ENCODE measurements at places on chromosomes 6 and 20.

DNA sequence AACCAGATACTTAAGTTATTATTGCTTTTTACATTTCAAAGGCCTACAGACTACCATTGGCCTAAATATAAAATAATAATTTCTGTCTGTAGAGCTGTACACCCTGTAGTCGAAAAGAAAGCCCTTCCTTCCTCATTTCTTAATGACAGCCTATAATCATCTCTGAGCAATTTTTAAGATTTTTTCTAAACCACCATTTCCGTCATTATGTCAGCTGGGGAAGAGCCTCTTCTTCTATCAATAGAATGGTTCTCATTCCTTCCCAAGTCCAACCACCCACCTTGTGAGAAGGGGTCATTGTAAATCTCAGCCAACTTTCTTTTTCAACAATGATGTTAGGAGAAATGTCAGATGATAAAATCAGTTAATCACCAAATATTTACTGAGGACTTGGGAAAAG, 91.8 kb downstream of the PLEKHG1 start:
- peak; percentile 83 for DNase-seq

DNA sequence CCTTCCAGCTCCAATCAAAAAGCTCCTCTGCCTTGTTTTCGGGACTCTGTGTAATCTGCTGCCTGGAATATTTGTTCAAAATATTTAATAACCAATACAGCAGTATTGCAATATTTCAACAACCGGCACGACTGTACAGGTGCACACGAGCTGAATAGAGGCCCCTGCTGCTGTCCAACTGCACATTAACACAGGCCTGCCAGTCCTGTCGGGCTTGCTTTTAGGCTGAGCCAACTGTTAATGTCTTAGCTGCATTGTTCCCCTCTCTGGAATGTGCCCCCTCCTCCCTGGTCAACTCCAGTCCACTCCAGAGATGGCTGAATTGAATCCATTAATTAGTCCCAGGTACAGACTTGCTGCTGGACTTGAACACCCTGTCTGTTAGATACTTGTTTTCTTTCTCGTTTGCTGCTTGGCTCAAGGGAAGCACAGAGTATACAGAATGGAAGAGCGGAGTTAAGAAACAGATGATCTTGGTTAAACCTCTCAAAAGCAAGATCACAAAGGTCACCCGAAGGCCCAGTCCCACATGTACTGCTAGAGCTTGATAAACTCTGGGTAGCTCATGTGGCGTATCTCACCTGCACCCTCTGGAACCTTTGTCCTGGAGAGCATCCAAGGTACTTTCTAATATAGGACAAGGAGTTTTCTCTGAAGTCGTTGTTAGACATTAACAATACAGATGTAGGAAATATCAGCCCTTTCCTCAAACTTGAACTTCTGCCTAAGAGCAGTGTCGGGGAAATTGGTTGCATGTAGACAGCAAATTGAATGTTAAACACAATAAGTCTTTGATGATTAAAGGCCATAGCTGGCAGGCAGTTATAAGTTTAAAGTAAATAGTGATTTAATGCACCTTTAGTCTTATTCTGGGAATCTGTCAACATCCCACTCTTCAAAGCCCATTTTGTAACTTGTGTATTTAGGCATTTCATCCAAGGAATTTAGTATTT, 31.9 kb downstream of the SHLD1 start:
- DNase-seq = no peak

DNA sequence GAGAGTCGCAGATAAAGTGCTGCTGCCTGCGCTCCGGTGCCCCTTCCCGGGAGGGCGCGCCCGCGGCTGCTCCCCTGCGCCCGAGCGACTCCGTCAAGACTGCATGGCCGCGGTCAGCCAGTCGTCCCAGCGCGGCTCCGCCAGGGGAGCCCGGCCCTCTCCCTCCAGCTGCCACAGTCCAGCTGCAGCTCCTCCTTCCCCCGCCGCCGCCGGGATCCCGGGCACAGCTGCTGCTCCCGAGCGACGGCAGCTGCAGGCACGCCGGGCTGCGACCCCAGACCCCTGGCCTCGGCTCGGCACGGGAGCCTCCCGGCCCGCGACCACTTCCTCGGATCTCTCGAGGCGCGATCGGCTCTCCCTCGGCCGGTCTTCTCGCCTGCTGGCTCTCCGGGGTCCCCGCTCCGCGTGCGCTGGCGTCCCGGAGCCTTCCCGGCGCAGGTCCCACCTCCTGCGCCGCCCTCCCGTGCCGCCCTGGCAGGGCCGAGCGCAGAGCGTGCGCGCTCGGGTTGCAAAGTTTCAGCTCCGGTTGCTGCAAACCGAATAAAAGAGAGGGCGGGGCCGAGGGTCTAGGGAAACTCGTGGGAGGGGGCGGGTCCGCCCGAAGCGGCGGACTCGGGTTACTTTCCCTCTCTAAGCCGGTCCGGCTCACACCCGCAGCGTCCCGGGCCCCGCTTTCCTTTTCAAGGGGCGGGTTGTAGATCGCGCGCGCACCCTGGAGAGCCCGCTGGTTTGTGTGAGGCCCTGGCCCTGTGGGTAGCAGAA, at the start of gene CNKSR3:
CNKSR3 (minus strand) TSS at position 542 of the 762 bp plus-strand sequence. CDS start 571 bp downstream, outside the sequence.
- peak; percentile 96 for DNase-seq

DNA sequence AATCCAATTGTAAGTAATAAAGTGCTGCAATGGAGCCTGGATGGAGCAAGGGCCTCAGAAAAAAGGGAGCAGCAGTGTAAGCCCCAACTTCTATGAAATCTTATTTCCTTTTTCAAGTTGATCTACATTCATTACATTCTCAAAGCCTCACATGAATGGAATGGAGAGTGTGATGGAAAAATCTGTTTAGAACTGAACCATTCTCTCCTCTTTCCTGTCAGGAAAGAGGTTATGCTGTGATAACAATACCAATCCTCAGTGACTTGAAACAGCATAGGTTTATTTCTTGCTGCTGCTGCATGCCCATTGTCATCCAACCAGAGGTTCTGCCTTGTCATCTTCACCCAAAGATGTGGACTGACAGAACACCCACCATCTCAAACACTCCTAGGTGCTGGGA, 8.9 kb upstream of the OR2H2 start:
- DNase-seq = no peak

GRCh38 chr20:53122853-53123252, 150.7 kb downstream of the TSHZ2 start:
- DNase-seq = no peak

GRCh38 chr6:10659699-10660348, 34.6 kb downstream of the C6orf52 start:
- DNase-seq = no peak

- no peak for DNase-seq
Observed at GRCh38 chr6:3384241-3385143, 72.4 kb downstream of the SLC22A23 start.

DNA sequence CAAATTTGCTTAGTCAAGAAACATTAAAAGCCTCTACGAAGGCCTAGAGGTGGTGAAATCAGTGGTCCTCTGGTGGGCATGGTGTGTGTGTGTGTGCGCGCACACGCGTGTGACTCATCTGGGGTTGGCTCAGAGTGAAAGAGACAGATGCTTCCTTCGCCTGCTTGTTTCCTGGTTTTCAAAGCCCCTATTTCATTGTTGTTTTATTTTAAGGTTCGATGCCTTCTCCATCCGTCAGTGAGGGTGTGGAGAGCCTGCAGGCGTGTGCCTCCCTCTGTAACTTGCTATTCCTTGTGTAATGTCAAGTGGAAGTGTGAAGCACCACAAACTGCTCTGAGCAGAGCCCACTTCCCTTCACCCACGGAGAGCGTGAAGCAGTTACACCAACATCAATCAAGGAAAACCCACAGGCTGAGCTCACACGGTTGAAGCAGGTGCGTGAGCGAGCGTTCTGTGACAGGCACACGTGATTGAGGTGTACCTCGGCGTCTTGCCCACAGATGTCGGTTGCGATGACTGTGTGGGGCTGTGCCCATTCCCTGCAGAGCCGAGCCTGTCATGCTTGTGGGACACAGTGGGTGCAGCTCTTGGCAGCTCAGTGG, 233.9 kb downstream of the PRL start:
- DNase-seq = peak; percentile 48

GRCh38 chr6:83417880-83418663, 12.8 kb downstream of the ME1 start:
- DNase-seq = peak; percentile 70

- no peak for DNase-seq
Observed at GRCh38 chr6:36329798-36330291, 6.8 kb downstream of the BNIP5 start.

GRCh38 chr6:33861722-33862121, 57.9 kb upstream of the MLN start:
- no peak for DNase-seq

DNA sequence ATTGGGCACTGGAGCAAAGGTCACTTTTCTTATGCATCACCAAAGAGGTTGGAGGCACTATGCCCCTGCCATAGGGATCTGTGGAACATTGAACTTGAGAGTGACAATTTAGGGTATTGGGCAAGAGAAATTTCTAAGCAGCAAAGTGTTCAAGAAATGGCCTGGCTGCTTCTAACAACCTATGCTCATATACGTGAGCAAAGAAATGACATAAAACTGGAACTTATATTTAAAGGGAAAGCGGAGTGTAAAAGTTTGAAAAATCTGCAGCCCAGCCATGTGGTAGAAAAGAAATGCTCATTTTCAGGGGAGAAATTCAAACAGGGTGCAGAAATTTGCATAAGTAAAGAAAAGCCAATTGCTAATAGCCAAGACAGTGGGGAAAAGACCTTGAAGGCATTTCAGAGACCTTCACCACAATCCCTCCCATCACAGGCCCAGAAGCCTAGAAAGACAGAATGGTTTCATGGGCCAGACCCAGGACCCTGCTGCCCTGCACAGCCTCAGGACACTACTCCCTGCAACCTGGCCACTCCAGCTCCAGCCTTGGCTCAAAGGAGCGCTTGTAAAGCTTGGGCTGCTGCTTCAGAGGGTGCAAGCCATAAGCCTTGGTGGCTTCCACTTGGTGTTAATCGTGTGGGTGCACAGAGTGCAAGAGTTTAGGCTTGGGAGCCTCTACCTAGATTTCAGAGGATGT, 24.4 kb downstream of the NCR2 start:
- no peak for DNase-seq

- peak; percentile 94 for DNase-seq
Observed at GRCh38 chr6:26043384-26044139, 43.7 kb upstream of the HFE start.

DNA sequence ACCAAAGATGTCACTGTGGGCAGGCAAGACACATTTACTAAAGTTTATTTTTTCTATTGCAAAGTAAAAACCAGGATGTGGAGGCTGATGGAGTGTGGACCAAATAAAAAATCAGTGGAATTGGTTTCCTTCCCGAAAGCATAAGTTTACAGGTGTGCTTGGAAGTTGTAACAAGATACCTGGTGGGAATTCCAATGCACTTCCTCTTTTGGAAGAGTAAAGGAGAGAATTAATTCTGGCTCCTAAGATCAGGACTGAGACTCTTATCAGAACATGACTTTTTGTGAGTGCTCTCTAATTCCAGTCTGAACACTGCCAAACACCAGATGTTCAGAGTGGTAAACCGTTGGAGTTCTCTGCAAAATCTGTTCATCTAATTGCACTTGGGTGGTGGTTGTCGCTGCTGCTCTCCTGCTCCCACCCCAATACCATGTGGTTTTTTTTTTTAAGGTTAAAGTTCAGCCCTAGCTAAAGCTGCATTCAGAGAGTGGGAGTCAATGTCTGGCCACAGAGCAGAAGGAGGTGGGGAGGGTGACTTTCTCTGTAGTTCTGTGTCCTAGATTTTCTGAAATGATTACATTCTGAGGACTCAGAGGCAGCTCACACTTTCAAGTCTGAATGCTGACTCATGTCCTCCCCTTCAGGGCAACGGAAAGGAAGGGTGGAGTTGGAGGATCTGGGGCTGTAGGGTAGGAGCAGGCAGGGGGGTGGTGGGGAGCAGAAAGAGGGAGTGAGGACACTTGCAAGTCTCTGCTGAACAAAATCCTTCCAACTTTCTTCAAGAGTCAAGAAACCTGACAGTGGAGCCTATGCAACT, 275.8 kb upstream of the PRDM1 start:
- DNase-seq = peak; percentile 89

DNA sequence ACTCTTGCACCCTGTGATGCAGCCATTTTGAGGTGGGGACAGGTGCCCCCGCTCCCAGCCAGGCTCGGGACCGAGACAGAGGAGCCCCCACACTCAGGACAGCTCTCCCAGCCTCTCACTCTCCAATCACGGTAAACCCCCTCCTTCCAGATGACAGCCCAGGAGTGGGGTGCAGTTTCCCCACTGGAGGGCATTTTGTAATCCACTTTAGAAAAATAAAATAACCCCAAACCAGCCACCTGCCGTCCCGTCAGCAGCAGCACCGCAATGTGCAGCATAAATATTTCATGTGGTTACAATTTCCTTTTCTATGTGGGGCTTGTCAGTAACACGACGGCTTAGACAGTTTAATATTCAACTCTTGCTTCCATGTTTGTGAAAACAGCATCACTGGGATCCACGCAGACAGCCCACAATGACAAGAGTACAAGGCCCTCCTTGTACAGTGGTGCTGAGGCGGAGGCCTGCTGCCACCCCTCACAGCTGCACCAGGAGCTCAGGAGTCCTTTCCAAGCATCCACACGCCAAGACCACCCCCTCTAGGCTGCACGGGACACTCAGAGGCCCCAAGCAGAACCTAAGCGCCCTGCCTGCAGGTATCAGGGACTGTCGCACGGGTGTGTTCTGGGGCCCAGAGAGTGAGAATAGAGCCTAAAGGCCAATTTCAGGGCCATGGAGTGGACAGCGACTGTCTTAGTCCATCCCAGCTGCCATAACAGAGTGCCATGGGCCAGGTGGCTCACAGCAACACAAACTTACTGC, 116.7 kb downstream of the JPH2 start:
- no peak for DNase-seq

DNA sequence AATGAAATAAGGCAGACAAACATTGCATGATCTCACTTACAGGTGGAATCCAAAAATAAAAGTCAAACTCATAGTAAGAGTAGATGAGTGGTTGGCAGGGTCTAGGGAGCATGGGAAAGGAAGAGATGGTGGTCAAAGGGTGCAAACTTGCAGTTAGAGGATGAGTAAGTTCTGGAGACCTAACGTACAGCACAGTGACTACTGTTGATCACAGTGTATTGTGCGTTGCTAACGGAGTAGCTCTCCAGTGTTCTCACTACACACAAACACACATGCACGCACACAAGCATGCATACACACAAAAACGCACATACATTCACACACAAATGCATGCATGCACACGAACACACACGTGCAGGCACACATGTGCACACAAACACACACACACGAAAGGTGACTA, 54.9 kb downstream of the LY86 start:
- no peak for DNase-seq

GRCh38 chr6:34472425-34472824, 6.5 kb downstream of the PACSIN1 start:
- no peak for DNase-seq

DNA sequence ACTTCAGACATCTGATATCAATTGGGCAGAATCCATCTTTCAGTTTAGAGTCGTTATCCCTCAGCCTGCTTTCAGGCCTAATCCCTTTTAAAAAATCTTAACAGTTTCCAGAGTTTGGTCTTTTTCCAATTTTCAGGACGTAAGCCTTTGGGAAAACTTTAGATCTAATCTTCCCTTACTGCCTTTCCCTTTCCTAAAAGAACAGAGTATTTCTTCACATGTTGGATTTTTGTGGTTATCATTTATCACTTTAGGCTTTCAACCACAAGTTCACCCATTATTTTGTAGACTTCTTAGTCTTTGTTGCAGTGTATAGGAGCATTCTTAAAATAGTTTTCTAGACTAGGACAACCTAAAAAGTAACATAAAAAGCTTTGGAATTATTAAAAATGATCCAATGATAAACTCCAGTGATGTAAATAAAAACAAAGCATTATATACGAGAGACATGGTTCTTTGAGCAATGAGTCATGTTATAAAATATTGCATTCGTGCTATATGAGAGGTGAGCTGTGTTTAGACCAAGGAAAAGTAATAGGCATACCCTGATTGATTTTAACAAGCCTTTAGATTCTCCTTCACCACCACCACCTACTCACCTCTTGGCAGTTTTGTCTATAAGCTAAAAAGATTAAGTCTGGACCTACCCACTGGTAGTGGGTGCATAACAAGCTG, 90.4 kb upstream of the MCHR2 start:
- no peak for DNase-seq

All from Kasumi-1 (cell line).